NCI-H345 (cell line): ENCODE measurements at places on chromosomes 6 and 20.

- DNase-seq = no peak
These were observed 55.2 kb downstream of the SMLR1 start for GRCh38 chr6:130882370-130882769.

- DNase-seq = no peak
These were observed 18.7 kb downstream of the GATA5 start for GRCh38 chr20:62457098-62457497.

GRCh38 chr6:158223926-158224325 is 55.8 kb downstream of the GTF2H5 start:
- no peak for DNase-seq

- peak; percentile 51 for DNase-seq
These were observed 81.6 kb upstream of the PREP start for GRCh38 chr6:105484238-105485161.

GRCh38 chr6:11458509-11458908 is 79.0 kb upstream of the TMEM170B start:
- DNase-seq = no peak

DNA sequence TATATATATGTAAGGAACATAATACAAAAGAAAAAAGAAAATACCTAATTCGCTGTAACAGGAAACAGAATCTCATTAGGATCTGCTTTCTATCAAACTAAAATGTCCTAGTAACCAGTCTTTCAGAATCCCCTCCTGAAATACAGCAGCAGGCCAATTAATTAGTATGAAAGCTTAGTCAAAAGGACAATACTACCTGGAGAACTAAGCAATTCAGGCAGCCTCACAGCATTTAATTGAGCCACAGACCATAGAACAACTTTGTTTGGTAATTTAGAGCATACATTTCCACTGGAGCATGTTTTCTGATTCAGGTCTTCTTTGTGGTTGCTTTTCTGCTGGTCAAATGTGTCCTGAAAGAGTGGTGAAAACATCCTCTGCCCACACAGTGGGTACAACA is 516.0 kb downstream of the LMBRD1 start:
- DNase-seq = no peak

GRCh38 chr20:41221614-41222218 is 84.4 kb downstream of the PLCG1 start:
- DNase-seq = no peak

- no peak for DNase-seq
These were observed 132.6 kb downstream of the THBS2 start for GRCh38 chr6:169121013-169121412.

DNA sequence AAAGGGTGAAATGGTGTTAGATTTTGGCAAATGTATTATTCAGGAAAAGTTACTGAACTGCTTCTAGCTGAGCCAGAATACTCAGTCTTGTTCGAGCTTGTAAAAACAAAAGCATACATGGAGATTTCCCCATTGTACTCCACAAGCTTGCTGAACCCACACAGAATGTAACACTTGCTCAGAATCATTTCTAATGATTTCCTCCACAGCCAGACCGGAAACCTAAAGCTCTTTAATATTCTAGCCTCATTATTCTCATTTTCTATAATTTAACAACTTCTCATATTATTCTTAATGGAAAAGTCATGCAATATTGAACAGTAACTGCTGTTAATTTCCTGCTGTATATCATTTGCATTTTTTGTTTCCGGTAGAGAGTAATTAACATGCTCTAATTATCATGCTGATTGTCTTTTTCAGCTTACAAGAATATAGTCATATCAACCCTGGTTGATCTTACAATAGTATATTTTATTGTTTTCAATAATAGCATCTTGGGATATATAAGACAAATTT is 1387.5 kb upstream of the EYS start:
- no peak for DNase-seq

- DNase-seq = no peak
These were observed 126.0 kb downstream of the MOXD1 start for GRCh38 chr6:132275066-132275970.

GRCh38 chr6:42368181-42368580 is 83.5 kb downstream of the TRERF1 start:
- no peak for DNase-seq

GRCh38 chr6:157095084-157095483 is 228.2 kb downstream of the TMEM242 start:
- DNase-seq = no peak

DNA sequence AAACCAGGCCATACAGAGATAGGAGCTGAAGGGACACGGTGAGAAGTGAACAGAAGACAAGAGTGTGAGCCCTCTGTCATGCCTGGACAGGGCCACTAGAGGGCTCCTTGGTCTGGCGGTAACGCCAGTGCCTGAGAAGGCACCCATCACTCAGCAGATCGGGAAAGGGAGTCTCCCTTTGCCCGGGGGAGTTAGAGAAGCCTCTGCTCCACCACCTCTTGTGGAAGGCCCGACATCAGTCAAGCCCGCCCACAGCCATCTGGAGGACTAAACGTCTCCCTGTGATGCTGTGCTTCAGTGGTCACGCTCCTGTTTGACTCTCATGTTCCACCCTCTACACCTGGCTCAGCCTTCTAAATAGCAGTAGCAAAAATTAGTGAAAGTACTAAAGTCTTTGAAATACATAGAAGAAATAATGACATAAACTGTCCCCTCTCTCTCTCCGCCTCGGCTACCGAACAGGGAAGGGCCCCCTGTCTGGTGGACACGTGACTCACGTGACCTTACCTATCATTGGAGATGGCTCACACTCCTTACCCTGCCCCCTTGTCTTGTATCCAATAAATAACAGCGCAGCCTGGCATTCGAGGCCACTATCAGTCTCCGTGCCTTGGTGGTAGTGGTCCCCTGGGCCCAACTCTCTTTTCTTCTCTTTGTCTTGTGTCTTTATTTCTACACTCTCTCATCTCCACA is 66.7 kb downstream of the RPP21 start:
- peak; percentile 36 for DNase-seq

DNA sequence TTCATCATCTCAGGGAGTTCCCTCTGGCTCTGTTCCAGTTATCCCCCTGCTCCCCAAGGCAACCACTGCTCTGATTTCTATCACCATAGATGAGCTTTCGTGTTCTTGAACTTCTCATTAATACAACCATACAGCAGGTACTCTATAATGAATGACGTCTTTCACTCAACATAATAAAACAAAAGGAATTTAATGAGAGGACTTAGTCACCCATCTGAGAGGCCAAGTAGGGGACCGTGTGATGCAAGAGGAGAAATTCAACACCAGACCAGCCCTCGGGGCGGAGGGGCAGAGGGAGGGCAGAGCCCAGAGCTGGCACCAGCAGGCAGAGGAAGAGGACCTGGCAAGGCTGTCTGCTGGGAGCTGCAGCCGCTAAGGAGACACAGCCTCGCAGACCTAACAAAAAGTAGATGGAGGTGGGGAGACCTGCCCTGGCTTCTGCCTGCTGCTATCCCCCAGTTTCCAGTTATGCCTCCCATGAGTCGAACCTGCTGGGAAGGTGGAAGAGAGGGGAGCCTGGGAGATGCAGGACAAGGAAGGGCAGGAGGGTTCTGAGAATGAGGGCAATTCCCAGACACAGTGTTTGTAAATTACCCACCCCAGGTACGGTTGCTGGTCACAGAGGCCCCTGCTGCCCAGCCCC is 13.8 kb downstream of the CCN5 start:
- DNase-seq = peak; percentile 82

- DNase-seq = no peak
These were observed 120.8 kb upstream of the TNFAIP3 start for GRCh38 chr6:137746264-137746663.

DNA sequence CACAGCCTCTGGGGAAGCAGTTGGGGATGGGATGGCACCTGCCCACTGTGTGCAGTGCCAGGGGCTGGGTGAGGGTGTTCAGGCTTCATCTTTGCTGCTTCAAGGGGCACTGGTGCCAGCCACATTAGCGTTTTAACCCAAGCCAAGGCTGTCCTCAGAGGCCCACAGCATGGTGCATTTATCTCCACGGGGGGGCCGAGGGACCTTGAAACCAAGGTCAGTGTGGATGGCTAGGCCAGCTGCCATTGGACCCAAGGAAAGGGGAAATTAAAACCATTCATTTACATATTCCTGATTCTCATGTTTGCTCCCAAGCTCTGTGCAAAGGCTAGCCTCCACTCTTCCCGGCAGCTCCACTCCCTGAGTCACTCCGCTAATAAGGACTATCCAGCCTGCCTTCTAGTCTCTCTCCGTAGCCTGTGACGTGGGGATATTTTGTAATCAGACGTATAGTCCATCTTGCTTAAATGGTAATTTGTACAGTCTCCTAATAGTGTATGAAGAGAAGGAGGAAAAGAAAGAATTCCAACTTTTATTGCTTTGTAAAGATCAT is 197.1 kb downstream of the CDH4 start:
- DNase-seq = no peak

- DNase-seq = no peak
These were observed 885 bp upstream of the GZF1 start for GRCh38 chr20:23361119-23361475.
